Activated CD8-positive, alpha-beta T cell treated with anti-CD3 and anti-CD28 coated beads for 36 hours (primary cell): ENCODE measurements at places on chromosomes 12 and 14. TPM values are rescaled to one million over a fixed set of nuclear protein-coding genes. Genes with fewer than 3 reads are reported as not detected.
A peak's percentile ranks its signal among the peaks of the same experiment; 100 is the strongest.

The TRPV4 gene
- not detected for total RNA-seq

The MAP1LC3B2 gene
- 3.1 TPM for total RNA-seq

The KRT82 gene
- total RNA-seq, result not detected

The HOXC10 gene
- total RNA-seq, result not detected

The GRIN2B gene
- total RNA-seq, result not detected

DNA sequence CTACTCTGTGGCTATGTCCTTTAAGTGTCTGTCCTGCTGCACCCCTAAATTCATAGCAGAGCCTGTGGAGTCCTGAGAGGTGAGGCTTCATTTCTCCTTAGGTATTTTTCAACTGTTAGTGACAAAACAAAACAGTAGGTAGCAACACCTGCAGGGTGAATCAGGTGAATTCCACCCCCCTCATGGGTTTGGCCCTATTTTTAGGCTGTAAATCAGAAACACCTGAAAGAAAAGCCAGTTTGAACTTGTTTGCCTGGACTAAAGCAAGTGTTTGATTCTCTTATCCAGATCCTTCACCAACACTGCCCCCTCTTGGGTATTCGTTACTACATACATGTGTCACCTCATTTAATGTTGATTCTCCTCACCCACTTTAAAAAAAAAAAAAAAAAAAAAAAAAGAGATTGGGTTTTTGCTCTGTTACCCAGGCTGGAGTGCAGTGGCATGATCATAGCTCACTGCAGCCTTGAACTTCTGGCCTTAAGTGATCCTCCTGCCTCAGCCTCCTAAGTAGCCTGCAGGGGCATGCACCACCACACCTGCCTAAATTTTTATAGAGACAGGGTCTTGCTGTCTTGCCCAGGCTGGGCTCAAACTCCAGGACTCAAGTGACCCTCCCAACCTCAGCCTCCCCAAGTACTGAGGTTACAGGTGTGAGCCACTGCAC, 10.3 kb downstream of the TBPL2 start:
- DNase-seq, result peak; percentile 65

GRCh38 chr12:53961025-53961761, 6.5 kb downstream of the HOXC12 start:
- DNase-seq, result no peak

DNA sequence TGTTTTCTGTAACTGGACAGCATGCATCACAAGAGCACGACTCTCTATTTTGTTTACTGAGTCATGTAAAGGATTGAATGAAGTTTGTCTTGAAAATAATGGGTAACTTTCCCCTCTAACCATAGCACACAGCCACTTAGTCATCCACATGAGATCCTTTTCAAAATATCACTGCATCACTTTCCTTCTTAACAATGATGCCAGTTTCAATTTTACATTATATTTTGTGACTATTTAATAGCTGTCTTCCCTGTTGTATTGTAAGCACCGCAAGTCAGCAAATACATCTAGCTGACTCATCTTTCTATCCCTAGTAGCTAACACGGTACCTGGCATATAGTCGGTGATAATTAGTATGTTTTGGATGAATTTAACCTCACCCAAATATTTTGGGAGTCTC, 83.3 kb upstream of the PPM1H start:
- DNase-seq, result no peak

DNA sequence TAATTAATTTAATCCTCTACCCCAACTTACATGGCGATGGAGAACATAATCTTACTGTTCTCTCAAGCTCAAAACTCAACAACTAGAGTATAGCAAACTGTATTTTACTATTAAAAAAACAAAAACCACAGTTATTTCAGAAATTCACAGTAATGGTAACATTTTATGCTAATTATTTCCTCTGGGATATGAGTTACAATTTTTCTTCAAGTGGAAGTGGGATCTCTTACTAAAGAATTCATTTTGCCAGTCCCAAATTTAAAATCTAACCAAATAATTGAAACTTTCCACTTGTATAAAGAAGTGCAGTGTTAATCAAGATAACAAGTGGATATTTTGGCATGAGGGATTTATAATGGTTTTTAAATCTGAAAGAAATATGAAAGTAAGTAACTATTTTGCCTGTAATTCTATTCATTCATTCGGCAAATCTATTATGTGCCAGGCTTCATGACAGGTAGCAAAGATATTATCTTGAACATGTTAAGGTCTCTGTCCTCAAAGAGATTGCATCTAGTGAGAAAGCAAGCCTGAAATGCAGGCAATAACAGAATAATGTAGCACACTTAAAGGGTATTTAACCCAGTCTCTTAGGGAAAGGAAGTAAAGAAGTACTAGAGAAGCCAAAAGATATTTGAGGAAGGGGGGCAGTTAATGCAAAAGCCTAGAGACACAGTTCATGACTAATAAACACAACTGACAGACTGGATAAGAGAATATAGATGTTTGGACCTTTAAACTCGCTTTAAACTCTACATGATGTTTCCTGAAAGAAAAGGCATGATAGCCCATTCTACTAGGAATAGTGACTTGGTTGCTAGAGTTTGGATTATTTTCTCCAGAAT, 44.0 kb downstream of the TAOK3 start:
- no peak for DNase-seq

- no peak for DNase-seq
Observed at GRCh38 chr14:61328626-61329262, 7.4 kb downstream of the PRKCH start.

- DNase-seq, result no peak
Observed at GRCh38 chr14:101129521-101130167, 226.1 kb upstream of the RTL1 start.

GRCh38 chr12:110079477-110080400, 31.4 kb upstream of the C12orf76 start:
- DNase-seq, result peak; percentile 88

- no peak for DNase-seq
Observed at GRCh38 chr12:57822392-57823130, 4.0 kb upstream of the AVIL start.

DNA sequence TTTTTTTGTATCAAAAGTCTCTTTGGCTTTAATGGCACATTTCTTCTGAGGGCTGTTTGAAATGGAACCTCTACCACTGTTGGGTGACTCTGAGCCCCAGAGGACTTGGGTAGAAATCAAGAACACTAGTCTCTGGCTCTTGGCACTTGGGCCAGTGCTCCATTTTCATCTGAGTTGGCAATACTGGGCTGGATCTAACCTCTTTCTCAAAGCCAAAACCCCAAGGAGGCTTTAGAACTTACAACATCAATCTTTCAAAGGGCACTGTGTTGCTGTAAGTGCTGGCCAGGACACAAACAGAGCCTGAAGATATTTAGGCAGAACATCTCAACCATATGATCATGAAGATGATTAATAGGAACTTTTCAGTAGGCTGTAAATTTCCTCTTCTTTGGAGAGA, 34.0 kb upstream of the PLEKHG7 start:
- no peak for DNase-seq
